Cardiac atrium fibroblast (primary cell): ENCODE measurements at places on chromosomes 2 and 18. TPM values are rescaled to one million over a fixed set of nuclear protein-coding genes. Genes with fewer than 3 reads are reported as not detected.

The ALK gene
- not detected in 2 replicates for total RNA-seq

The CAPN13 gene
- not detected in 2 replicates for total RNA-seq

The IL36G gene
- not detected in 2 replicates for total RNA-seq

The GREB1L gene
- 0.36 and 0.97 TPM in 2 replicates for total RNA-seq

The SLC66A2 gene
- 36.8 and 45.0 TPM in 2 replicates for total RNA-seq

The HOXD9 gene
- total RNA-seq, result not detected in 2 replicates

The HOXD4 gene
- not detected in 2 replicates for total RNA-seq

The MXD1 gene
- 4.5 and 7.3 TPM in 2 replicates for total RNA-seq

The C2orf76 gene
- total RNA-seq, result 10.9 and 27.4 TPM in 2 replicates

The NT5DC4 gene
- total RNA-seq, result not detected in 2 replicates

The GPR45 gene
- total RNA-seq, result not detected in 2 replicates

The INPP5D gene
- total RNA-seq, result 0.16 and 0.18 TPM in 2 replicates

The FNDC4 gene
- total RNA-seq, result 12.8 and 15.6 TPM in 2 replicates

The ANKRD62 gene
- total RNA-seq, result not detected in 2 replicates

The GPR75 gene
- total RNA-seq, result 0.81 TPM in 1 of 2 replicates, not detected in the other

The UCN gene
- total RNA-seq, result 1.3 and 4.5 TPM in 2 replicates

The BAZ2B gene
- 16.1 and 22.0 TPM in 2 replicates for total RNA-seq

The AQP12B gene
- total RNA-seq, result not detected in 2 replicates

The MYO7B gene
- total RNA-seq, result 0.18 TPM in 1 of 2 replicates, not detected in the other

The LDLRAD4 gene
- not detected in 2 replicates for total RNA-seq

The FSIP2 gene
- total RNA-seq, result 0.36 TPM in 1 of 2 replicates, not detected in the other

The PIEZO2 gene
- total RNA-seq, result 3.1 and 25.8 TPM in 2 replicates

The EPHA4 gene
- 0.72 and 6.8 TPM in 2 replicates for total RNA-seq

The HOXD13 gene
- not detected in 2 replicates for total RNA-seq

The PAX8 gene
- total RNA-seq, result under 0.01 TPM in 1 of 2 replicates, not detected in the other

The GKN1 gene
- not detected in 2 replicates for total RNA-seq

The LIMS3 gene
- total RNA-seq, result 0.65 and 2.3 TPM in 2 replicates

The OSBPL6 gene
- 4.3 and 8.9 TPM in 2 replicates for total RNA-seq

The C2orf66 gene
- not detected in 2 replicates for total RNA-seq

The TUBB8B gene
- total RNA-seq, result not detected in 2 replicates

The UGT1A1 gene
- total RNA-seq, result not detected in 2 replicates

The SLC11A1 gene
- total RNA-seq, result under 0.01 TPM in 2 replicates
